ENCODE measurements at places on chromosomes 7 and 10.

GRCh38 chr10:93871671-93872204 lies 22.0 kb upstream of the SLC35G1 start:
- no peak for DNase-seq

- DNase-seq, result no peak
Measured at GRCh38 chr10:3527869-3528268, 257.1 kb downstream of the KLF6 start.

GRCh38 chr10:69096045-69096444 lies 8.1 kb downstream of the SRGN start:
- DNase-seq, result no peak

GRCh38 chr7:70472601-70473237 lies 659.2 kb upstream of the GALNT17 start:
- DNase-seq, result no peak

DNA sequence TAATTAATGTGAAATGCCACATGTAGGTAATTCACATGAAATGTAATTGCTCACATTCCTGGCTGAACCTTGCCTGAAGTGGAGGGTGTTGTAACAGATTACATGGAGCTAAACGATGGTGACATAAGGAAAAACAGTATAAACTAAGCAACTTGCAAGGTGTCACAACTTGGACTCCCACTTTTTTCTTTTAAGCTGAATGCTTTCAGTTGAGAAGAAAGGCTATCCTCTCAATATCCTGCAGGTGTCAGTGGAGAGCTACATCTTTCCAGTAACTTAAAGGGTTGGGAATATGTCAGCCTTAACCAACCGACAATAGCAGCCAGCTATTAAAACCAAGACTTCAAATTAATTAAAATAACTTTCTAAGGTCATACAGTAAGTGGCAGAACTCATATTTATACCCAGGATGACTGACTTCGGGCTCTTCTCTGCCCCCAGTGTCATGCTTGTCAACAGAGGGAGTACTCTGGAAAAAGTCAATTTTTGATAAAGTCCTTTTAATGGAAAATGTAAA lies 33.7 kb downstream of the NRBF2 start:
- DNase-seq, result no peak

GRCh38 chr7:150621376-150621775 lies 10.8 kb downstream of the GIMAP6 start:
- no peak for DNase-seq

- DNase-seq, result no peak
Measured at GRCh38 chr7:129469930-129470329, 32.4 kb upstream of the SMKR1 start.

DNA sequence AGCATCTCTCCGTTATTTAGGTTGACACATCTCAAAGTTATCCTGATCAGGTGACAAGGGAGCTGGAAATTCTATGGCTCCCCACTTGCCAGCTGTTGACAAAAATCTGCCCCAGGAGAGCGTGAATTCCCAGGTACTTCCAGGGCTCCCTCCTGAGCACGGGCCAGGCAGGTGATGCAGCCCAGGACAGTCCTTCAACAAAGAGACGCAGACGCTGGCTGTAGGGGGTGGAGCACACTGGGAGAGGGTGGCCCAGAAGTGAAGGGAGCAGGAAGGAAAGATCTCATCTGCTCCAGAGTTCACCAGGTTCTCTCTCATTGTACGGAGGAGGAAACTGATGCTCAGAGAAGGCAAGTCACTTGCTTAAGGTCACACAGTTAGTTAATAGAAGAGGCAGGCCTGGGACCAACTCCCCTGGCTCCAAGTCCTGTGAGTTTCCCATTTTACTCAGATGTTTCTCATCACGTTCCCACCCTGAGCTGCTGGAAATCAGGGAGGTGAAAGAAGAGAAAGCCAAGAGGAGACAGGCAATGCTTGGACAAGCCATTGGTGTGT lies 41.0 kb upstream of the CHST3 start:
- DNase-seq, result no peak

Measured in CD8-positive, alpha-beta memory T cell (primary cell).